ENCODE measurements at places on chromosomes 12 and 14.

GRCh38 chr14:93323600-93324174, 9.1 kb downstream of the BTBD7 start:
- DNase-seq: no peak

DNA sequence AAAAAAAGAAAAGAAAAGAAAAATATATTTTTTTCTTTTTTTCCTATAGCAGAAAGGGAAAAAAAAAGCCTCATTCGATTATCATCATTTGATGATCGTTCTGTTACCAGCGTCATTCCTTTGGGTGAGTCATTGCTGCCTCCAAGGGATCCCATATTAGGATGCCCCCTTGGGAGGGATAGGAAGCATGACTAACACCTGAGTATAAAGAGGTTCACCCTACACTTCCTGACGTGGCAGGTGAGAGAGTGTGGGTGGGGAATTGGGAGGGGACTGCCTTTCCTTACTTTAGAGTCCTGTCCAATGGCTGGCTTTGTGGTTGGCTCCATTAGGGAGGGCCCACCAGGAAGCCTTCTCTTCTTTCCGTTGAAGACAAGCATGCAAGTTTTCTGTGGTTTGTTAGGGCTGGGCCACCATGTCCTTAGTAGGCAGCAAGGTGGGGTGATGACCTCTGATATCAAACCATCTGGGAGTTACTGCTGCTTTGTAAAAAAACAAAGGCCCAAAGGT, 56.1 kb upstream of the FUT8 start:
- no peak for DNase-seq

DNA sequence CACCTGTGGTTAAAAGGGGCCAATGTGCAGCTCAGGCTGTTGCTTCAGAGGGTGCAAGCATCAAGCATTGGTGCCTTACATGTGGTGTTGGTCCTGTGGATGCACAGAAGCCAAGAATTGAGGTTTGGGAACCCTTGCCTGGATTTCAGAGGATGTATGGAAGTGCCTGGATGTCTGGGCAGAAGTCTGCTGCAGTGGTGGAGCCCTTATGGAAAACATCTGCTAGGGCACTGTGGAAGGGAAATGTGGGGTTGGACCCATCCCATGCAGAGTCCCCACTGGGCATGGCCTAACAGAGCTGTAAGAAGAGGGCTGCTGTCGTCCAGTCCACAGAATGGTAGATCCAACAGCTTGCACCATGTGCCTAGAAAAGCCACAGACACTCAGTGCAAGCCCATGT, 36.6 kb downstream of the PCNX1 start:
- no peak for DNase-seq

DNA sequence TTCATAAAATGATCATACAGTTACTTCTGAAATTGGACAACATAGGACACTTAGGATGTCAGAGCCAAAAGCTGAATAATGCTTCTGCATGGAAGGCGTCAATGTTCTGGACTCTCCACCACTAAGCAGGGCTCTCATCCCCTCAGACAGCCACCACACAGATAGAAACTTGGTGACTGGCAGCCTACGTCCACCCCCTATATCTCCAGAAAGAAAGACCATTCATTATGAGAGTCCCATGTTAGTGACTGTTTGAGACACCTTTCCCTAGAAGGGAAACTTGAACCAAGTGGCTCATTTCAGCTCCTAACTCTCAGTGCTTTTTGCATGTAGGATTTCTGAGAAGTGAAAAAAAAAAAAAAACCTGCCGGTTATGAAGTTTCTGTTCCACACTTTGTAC, 251.0 kb upstream of the FKBP4 start:
- no peak for DNase-seq

Data from amygdala (tissue), 56 donors.